ENCODE measurements at places on chromosomes 12 and 14.

DNA sequence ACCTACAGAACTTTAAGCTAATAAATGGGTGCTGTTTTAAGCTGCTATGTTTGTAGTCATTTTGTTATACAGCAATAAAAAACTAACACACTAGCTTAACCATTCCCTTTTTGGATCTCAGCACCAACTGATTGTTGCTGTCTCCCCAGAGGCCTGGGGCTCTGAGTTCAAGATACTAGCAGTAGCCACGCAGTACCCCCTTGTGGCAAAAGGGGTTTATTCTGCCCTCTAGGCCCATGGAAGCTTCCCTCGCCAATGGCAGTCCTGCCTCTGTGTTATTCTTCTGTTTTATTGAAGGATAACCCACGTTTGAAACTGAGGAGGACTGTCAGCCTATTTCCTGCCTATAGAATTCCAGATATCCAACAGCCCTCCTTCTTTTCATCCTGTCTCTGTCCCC, 455.3 kb upstream of the ATP2B1 start:
- DNase-seq: no peak

GRCh38 chr12:109727039-109727723, 13.6 kb downstream of the FAM222A start:
- DNase-seq: no peak

GRCh38 chr14:64467101-64467500, 1.8 kb downstream of the AKAP5 start:
- DNase-seq: no peak

DNA sequence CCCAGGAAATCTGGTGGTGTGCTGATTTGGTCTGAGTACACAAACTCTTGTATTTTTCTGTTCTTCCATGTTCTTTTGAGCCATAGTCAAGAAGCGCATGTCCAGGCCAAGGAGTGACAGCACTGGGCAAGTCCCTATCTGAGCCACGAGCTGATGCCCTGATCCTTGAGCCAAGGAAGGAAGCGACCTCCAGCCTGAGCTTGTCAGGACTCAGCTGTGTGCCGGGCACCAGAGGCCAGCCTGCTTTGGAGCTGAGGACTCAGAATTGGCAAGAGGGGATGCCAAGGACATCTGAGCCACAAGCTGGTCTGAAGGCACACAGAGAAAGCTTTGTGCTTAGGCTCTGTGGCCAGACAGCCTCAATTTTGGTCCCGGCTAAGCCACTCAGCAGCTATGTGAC, 52.6 kb downstream of the GALNT16 start:
- DNase-seq: no peak

DNA sequence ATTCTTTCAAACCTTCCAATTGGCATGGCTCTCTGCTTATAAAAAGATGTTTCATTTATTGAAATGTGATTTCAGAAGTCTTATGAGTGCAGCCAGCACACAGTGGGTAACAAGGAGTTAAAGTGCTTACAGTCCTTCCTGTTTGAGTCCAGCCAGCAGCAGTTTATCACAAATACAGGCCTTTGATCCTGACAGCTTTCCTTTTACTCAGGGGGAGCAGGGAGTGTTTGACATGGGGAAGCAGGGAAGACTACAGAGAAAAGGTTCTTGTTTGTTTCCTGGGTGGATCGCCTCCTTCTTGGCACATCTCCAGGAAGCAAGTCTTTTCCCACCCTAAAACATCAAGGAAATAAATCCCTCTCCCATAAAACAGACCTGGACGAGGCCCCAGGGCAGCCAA, 216.1 kb downstream of the MSRB3 start:
- no peak for DNase-seq

DNA sequence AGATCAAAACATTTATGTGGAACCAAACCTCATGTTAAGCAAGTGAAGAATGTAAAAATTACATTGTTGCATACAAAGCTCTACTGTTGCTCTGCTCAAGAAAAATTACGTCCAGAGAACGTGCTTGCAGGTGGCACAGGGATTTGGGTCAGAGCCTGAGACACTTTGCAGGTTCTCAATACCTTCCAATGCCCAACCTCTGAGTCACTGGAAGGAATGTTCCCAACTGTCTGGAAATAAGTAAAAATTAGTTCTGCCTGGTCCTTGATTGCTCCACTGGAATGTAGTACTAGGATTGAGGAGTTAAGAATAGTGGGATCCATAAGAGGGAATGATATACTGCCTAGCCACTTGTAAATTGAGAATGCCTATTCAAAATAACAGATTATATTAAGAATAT, 2.8 kb upstream of the IFNG start:
- no peak for DNase-seq

GRCh38 chr14:77638771-77639171, 22.3 kb upstream of the SPTLC2 start:
- DNase-seq: no peak

- no peak for DNase-seq
These were observed 339.7 kb upstream of the FLRT2 start for GRCh38 chr14:85190251-85190650.

DNA sequence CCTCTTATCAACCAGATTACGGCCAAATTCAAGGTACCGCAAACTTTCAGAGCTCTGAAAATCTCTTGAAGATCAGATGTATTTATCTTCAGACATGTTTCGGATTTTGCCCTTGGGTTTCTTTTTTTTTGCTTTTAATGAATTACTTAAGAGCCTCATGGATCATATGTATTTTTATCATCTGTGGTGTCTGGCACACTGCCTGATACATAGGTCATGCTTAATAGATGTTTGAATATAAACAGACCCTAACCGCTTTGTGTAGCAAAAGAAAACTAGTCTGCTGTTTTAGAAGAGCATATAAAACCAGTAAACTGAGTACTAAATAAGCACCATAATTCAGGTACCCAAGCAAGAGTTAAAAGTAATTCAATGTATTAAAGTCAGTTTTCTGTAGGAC, 20.1 kb upstream of the TBK1 start:
- no peak for DNase-seq
